ENCODE measurements at places on chromosomes 11 and 22.

DNA sequence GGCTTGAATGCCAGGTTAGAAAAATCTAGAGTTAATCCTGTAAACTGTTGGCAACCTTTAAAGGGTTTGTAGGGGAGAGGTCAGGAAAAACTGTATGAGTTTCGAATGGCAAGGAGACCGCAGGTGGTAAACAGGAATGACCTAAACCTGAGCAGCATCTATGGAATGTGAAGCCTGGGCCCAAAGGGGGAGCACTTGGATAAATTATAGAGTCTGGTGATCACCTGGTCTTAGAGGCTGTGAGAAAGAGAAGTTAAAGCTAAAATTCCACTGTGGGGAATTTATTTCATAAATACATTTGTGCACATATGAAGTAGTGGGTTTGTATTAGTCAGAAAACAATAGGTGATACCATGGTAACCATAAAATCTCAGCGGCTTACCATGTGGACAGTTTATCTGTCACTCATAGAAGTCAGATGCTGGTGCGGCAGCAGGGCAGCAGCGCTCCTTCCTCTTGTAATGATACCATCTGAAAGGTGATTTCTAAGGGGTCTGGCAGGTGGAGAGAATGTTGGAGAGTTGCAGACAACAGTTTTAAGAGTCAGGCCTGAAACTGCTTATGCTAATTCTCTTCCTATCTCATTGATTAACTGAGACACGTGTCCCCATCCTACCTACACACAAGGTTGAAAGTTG, 1104.4 kb upstream of the CCDC90B start:
- H3K4me1 ChIP-seq: no peaks in the 10 kb centered on the region
- DNase-seq: no peak
- no peaks in the 10 kb centered on the region for H3K36me3 ChIP-seq
- H3K27me3 ChIP-seq: no peaks in the 10 kb centered on the region
- H3K27ac ChIP-seq: no peak overlapping the region

- H3K36me3 ChIP-seq: no peaks in the 10 kb centered on the region
- no peaks in the 10 kb centered on the region for H3K4me1 ChIP-seq
- no peak overlapping the region for H3K27ac ChIP-seq
These were observed 34.1 kb downstream of the PAMR1 start for GRCh38 chr11:35491231-35491871.

DNA sequence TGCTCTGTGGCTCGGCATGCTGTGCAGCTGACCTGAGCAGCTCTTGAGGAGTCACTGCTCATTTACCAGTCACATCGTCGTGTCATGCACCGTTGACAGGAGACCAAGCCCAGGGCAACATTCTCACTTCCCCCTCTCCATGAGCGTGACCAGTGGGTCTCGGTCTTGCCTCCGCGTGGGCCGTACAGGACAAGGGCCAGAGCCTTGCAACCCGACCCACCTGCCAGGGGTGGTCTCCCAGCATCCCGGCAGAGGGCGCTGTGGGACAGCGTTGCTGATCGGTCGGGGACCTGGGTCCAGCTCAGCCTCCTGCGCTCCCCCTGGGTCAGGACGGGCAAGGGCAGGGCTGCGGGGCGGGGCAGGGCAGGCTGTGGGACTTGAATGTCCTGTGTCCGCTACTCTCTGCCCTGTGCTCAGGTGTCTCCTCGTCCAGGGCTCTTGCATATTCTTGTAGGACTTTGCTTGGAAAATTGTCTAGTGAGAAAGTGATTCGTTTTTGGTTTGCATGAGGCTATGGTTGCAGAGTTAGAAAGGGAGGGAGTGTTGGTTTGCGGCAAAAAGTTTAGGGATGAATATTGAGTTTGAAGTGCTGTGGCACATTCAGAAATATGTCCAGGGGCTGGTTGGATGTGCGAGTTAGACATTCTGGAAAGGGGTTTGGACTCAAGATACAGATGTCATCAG, 16.2 kb downstream of the EIF4G2 start:
- H3K27ac ChIP-seq: no peak overlapping the region
- H3K4me1 ChIP-seq: peaks cover 20% of the 10 kb centered on the region
- H3K4me3 ChIP-seq: no peak overlapping the region
- no peaks in the 10 kb centered on the region for H3K36me3 ChIP-seq
- peaks cover 11% of the 10 kb centered on the region for H3K27me3 ChIP-seq

DNA sequence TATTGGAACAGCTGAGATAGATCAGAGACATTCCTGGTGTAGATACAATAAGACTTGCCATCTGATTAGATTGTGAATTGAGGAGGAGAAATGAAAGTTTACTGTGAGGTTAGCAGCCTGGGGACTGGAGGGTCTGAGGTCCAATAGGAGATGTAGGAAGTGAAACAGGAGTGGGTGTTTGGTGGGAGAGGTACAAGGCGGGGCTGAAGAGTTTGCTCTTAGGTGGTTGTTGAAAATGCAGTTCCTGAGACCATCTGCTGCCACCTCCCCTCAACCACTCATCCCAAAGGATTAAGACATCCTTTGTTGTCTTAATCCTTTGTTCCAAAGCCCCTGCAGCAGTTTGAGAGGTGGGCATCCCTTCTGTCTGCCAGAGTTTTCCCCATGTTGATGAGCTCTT, 14.8 kb downstream of the PIWIL4 start:
- no peak for DNase-seq
- H3K4me1 ChIP-seq: no peaks in the 10 kb centered on the region
- no peak overlapping the region for H3K27ac ChIP-seq
- H3K27me3 ChIP-seq: no peaks in the 10 kb centered on the region
- H3K36me3 ChIP-seq: no peaks in the 10 kb centered on the region

GRCh38 chr11:62501432-62501891, 45.1 kb downstream of the AHNAK start:
- H3K27ac ChIP-seq: no peak overlapping the region
- H3K4me1 ChIP-seq: no peaks in the 10 kb centered on the region
- no peaks in the 10 kb centered on the region for H3K27me3 ChIP-seq
- no peaks in the 10 kb centered on the region for H3K36me3 ChIP-seq

All from T-cell (primary cell).